Activated CD4-positive, alpha-beta T cell treated with anti-CD3 and anti-CD28 coated beads, Interleukin-2, amount 50 U/mL, for 48 hours (primary cell): ENCODE measurements at places on chromosomes 7 and 10.

DNA sequence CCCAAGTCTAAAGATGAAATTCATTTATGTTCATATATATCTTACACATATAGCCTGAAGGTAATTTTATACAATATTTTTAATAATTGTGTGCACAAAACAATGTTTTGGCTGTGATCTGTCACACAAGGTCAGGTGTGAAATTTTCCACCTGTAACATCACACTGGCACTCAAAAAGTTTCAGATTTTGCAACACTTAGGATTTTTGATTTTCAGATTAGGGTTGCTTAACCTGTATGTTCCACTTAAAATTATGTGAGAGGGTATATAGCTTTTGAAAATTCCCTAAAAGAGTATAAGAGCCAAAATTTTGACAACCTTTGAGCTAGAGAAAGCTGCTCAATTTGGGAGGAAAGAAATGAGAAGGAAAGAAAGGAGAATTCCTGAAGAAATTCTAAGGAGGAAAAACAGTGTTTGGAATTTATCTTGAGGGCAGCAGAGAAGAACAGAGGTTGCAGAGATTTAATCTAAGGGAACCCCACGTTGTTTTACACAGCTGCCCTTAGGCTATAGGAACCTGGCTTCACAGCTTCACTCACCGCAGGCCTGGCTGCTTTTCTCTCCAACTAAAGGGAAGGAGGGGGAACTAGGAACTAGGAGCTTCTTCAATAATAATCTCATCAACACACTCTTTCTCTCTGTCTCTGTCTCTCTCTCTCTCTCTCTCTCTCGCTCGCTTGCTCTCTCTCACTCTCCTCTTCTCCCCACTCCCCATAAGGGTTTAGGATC is 8.5 kb downstream of the VOPP1 start:
- no peak for DNase-seq

GRCh38 chr10:2576892-2577291 is 490.5 kb upstream of the PFKP start:
- no peak for DNase-seq

GRCh38 chr7:37833107-37833817 is 15.1 kb upstream of the NME8 start:
- peak; percentile 31 for DNase-seq

- no peak for DNase-seq
Measured at GRCh38 chr7:127644484-127644883, 7.5 kb upstream of the SND1 start.

- no peak for DNase-seq
Measured at GRCh38 chr10:117306674-117307073, 65.8 kb downstream of the SLC18A2 start.

DNA sequence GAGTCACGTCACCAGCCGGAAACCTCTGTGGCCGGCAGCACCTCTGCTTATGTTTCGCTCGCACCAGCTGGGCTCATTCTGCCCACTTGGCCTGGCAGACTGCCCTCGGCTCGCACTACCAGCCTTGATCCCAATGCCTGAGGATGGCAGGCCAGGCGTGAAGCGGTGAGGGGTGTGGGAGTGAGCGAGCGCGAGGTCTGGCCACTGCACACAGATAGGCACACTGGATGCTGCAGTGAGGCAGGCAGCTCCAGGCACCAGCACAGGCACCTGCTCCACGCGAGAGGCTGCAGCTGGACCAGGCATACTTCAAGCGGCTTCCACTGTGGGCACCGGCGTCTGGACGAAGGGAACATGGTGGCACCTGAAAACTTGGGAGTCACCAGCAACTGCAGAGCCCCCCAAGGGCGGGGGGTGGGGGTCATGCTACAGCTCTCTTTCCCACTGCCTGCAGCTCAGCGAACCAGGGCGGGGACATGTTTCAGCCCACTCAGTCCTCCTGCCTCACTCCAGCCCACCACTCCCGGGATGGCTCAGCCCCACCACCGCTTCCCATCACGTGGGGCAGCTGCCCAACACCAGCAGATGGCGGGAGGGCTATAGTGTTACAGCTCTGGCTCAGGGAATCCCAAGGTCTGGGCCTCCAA is 5.4 kb upstream of the DMTF1 start:
- no peak for DNase-seq

GRCh38 chr10:61076572-61077114 is 132.7 kb upstream of the RHOBTB1 start:
- DNase-seq, result no peak

GRCh38 chr10:83657487-83657886 is 481.8 kb upstream of the GHITM start:
- DNase-seq, result no peak

DNA sequence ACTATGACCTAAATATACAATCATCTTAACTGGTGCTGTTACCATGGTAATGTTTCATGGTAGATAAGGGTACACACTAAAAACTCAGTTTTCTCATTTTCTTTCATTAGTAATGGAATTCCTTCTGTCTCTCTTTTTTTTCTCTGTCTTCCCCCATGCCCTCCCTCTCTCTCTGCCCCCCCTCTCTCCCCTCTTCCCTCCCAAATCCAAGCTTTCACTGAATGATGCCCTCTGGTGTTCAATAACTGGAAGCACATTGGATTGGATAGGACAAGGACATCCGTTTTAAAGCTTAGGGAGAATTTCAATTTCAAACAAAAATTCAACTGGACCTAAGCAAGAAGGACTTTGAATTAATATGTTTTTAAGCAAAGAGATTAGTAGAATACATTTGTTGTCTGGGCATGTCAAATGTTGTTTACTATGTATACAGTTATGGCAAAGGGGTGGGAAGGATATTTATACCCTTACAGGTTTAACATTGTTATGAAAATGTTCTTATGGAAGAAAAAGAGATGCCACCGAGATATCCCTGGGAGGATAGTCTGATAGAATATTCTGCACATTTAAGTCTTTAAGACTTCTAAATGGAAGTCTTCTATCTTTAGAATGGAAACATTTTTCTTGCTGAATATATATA is 6.1 kb downstream of the CHRM2 start:
- no peak for DNase-seq

- no peak for DNase-seq
Measured at GRCh38 chr10:105514106-105514505, 873.0 kb downstream of the SORCS3 start.

- peak; percentile 66 for DNase-seq
Measured at GRCh38 chr7:151351027-151351426, 9.4 kb downstream of the NUB1 start.

DNA sequence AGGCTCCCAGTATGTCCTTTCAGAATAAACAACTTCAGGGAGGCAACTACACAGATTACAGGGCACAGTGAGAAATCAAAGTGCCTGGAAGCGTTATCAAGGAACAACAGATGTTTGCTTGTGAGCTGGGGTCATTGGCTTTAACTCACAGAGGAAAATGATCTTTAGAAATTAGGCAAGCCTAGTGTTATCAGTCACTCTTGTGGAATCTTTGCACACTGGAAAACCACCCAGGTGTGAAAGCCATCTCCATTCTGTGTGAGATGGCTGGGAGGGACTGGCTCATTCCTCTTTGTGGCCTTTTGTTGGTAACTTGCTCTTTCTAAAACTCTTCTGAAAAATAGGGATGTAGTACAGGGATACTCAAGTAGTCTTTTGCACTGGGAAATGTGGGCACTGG is 716.0 kb downstream of the XPNPEP1 start:
- no peak for DNase-seq

GRCh38 chr10:89668386-89669071 is 23.5 kb upstream of the PANK1 start:
- no peak for DNase-seq

- no peak for DNase-seq
Measured at GRCh38 chr10:132899054-132899750, 43.2 kb downstream of the CFAP46 start.
